ENCODE measurements at places on chromosomes 12 and 14.

- DNase-seq, result peak; percentile 86
Observed at GRCh38 chr14:67532998-67533753, at the start of gene PLEKHH1. TSS of gene PLEKHH1 (plus strand) at chr14:67533290. CDS start at chr14:67541868, 8,578 bp downstream.

DNA sequence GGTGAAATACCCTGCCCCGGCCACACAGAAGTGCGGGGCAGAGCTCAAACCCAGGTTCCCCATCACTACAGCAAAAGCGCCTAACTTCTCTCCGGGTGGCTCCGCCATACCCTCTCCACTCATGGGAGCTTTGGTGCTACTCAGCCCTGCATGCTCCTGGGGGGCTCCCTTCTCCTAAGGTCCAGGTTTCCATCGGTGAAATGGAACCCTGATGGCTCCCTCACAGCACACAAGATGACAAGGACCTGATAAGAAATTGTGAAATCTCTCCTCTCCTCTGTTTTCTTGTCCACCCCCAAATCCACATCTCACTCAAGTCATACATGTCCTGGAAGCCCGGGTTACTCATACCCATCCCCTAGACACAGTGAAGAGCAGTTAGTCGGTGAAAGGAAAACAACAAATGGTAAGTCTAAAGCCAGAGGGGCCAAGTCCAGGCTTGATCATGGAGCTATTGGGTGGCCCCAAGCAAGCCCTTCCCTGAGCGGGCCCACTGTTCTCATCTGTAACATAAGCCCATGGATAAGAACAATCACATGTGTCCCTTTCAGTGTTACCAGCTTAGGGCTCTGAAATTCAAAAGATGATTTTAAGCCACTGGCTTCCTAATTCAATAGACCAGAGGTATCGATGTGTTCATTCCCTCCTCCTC lies 317.5 kb downstream of the BCL11B start:
- DNase-seq, result no peak

GRCh38 chr12:108618079-108618952 lies 15.4 kb downstream of the SELPLG start:
- DNase-seq, result peak; percentile 91

GRCh38 chr12:54935235-54935951 lies 49.2 kb downstream of the TESPA1 start:
- no peak for DNase-seq

DNA sequence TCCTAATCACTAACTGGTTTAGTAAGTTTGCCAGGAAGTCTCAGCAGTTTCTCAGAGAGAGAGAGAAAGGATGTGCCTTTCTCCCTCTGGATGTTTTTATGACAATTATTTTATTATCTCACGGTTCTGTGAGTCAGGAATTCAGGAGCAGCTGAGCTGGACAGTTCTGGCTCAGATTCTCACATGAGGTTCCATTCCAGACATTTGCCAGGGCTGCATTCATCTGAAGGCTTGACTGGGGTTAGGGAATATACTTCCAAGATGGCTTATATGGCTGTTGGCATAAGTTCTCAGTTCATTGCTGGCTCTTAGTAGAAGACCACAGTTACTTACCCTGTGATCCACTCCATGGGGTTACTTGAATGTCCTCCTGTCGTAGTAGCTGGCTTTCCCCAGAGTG lies 101.2 kb upstream of the ATF7IP start:
- DNase-seq, result no peak

GRCh38 chr14:81388336-81388735 lies 11.8 kb downstream of the STON2 start:
- no peak for DNase-seq

DNA sequence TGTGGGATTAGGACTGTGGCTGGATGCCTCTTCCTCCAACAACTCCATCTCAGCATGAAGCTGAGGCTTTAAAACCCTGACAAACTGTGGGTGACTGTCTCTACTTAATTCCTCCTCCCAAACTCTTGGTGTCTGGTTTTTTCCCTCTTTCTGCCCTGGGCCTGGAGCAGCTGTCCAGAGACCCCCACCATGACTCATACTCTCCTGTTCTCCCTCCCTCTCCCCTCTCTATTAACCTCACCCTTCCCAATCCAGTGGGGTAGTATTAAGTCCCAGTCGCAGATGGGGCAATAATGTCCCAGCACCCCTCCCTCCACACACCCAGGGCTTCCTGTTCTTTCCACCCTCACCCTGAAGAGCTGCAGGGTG lies 2.0 kb upstream of the DNAJC14 start:
- no peak for DNase-seq

- no peak for DNase-seq
Observed at GRCh38 chr12:58029260-58029659, 87.9 kb downstream of the ATP23 start.

- DNase-seq, result no peak
Observed at GRCh38 chr12:118397708-118398440, 21.5 kb downstream of the SUDS3 start.

- no peak for DNase-seq
Observed at GRCh38 chr12:71158361-71158882, 623 bp upstream of the TSPAN8 start.

DNA sequence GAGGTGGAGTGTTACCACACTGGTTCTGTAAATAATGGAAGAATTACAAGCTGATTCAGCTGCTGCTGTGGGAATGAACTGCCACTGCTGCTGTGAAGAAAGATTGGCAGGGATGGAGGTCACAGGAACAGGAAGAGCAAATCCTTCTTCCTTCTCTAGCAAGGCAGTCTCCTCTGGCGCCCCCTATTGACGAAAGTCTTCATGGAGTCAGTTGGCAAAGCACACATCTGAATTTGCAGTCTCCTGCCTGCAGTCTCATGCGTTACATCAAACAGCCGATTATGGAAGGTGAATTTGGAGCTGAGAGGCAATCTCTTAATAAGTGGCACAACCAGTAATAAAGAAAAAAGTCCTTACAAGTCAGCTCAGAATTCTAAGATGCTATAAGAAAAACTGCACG lies 106.0 kb upstream of the TMTC1 start:
- peak; percentile 54 for DNase-seq

DNA sequence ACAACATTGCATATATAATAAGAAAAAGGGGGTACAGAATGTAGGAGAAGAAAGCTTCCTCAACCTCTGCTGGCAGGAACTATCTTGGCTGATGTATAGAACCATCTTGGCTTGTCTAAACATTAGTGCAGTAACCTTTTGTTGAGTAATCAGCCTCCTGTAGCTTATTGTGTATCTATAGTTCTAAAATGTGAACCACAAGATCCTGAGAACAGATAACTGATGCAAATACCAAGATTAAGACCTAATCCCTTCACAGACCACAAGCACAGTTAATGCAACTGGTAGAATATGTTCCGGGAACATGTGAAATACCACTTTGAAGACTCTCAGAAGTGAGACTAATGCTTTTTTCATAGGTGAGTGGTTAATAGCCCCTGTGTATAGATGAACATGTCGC lies 50.7 kb upstream of the KCNC2 start:
- DNase-seq, result no peak

DNA sequence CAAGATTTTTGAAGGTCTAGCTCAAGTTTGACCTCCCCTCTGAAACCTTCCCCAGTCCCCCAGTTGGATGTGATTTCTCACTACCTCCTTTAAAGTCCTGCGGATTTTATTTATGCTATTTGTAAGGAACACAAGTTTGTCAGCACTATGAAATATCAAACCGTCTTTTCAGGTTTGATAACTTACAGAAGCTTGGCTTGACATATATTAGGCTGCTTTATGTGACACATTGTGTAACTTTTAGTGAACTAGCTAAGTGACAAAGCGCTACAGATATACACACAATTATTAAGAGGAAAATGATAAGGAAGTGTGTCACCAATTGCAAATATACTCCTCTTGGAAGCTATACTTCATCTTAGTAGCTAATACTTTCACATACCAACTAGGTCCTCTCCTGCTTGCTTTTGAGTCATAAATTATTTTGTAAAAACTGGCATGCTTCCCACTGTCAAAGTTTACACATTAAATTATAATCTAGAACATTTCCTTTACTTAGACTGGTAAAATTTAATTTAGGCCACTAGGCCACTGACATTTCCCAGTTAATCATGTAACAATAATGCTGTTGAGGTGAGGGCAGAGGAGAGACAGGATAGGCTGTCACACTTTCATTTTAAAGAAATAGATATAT lies 149.5 kb downstream of the TMTC3 start:
- no peak for DNase-seq

DNA sequence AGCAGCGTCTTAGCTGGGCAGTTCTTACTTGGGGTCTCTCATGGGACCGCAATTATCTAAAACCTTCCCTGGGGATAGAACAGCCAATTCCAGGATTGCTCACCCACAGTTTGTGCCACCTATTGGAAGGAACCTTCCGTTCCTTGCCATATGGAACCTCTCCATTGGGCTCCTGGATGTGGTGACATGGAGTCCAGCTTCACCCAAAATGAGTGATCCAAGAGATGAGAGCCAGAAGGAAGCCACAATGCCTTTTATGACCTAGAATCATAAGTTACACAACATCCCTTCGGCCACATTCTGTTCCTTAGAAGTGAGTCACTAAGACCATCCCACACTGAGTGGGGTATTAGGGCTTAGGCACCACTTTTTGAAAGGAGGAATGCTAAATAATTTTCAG lies 164.4 kb downstream of the FBXL14 start:
- no peak for DNase-seq

DNA sequence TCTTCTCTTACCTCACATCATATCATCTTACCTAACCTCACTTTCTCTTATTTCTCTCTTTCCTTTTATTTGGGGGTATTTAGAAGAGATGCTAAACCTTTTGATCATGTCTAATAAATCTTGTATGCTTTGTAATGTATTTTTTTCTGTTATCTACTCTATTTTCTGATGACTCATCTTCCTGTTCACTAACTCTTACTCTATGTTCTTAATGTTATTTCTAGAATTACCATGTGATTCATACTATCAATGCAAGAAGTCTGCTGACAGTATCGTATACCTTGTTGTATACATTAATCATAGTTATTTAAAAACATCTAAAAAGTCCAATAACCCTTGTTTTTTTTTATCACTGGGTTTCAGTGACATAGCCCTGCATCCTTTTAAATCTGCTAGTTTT lies 62.3 kb downstream of the MGAT4C start:
- no peak for DNase-seq

DNA sequence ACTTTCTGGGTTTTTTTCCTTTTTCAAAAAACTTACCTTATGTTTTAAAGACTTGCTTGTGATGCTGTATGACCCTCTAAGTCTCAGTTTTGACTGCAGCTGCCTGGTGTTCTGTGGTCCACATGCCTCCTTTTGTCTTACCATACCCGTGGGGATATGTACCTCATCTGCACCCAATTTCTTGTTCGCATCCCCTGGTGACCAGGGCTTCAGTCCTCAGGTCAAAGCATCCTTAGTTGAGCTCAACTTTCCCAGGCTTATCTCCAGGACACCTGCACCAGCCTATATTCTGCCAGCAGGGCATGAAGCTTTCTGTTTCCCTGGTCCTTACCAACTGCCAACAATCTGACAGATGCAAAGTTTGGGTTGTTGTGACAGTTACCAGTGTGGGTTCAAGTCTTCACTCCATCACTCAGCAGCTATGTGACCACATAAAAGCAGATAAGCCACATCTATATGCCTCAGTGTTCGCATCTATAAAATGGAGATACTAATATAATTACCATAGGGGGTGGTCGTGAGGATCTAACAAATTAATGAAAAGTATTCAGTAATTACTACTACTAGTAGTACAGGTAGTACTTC lies 94.0 kb downstream of the NTF3 start:
- no peak for DNase-seq

GRCh38 chr14:100658181-100658886 lies 68.4 kb upstream of the DLK1 start:
- DNase-seq, result peak; percentile 46

- DNase-seq, result no peak
Observed at GRCh38 chr14:78714711-78715110, 544.5 kb downstream of the NRXN3 start.
